Vagina (tissue), 2 donors: ENCODE measurements at places on chromosomes 5 and 9.

GRCh38 chr5:172858990-172859811, 25.1 kb downstream of the ERGIC1 start:
- no peak overlapping the region for H3K4me3 ChIP-seq
- peaks cover 85% of the 10 kb centered on the region for H3K4me1 ChIP-seq
- no peak for DNase-seq
- no peaks in the 10 kb centered on the region for H3K27me3 ChIP-seq

- peaks cover 17% of the 10 kb centered on the region for H3K4me1 ChIP-seq
- no peak for DNase-seq
- no peak overlapping the region for H3K4me3 ChIP-seq
- no peaks in the 10 kb centered on the region for H3K27me3 ChIP-seq
- no peak overlapping the region for H3K27ac ChIP-seq
- H3K36me3 ChIP-seq, result no peaks in the 10 kb centered on the region
Measured at GRCh38 chr9:121463026-121463807, 36.4 kb downstream of the GGTA1 start.

DNA sequence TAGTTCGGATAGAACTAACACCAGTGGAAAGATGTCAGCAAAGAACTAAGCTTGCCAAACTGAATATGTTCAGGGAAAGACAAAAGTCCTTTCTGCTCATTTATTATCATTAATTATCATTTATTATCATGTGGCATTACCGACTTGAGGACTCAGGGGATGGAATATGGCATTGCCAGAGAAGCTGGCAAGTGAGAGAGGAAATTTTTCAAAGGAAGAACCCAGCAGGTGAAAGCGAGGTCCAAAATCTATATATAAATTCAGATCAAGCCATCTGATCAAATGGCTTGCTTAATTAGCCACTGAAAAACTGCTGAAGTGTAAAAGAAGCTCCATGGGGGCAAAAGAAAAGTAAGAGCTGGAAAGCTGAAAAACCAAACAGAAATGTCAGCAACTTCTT, 1049.6 kb upstream of the SEMA6A start:
- no peaks in the 10 kb centered on the region for H3K4me1 ChIP-seq
- no peaks in the 10 kb centered on the region for H3K27me3 ChIP-seq
- no peak for DNase-seq
- no peaks in the 10 kb centered on the region for H3K36me3 ChIP-seq

GRCh38 chr9:76586390-76587314, 127.7 kb downstream of the GCNT1 start:
- no peaks in the 10 kb centered on the region for H3K27me3 ChIP-seq
- no peak overlapping the region for H3K27ac ChIP-seq
- H3K4me1 ChIP-seq, result no peaks in the 10 kb centered on the region
- no peak overlapping the region for H3K4me3 ChIP-seq
- DNase-seq, result peak; percentile 11

- DNase-seq, result no peak
- H3K4me1 ChIP-seq, result no peaks in the 10 kb centered on the region
- no peaks in the 10 kb centered on the region for H3K36me3 ChIP-seq
- no peak overlapping the region for H3K27ac ChIP-seq
Measured at GRCh38 chr5:167814828-167815227, 476.6 kb upstream of the WWC1 start.

DNA sequence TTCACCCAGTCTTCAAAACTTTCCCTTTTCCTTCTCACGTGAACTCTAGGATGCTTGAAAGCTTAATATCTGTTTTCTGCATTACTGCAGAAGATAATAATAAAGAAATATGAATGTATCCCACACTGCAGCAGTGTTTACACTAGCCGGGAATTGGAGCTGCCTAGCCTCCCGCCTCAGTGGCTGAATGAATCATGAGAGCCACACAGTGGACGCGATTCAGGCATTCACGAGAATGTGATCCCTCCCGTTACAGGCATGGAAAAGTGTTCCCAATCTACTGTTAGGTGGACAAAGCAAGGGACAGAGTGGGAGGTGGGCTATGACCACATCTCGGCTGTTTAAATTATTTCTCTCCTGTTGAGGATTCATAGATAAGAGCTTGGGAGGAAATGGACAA, 69.4 kb upstream of the CTSL start:
- no peaks in the 10 kb centered on the region for H3K36me3 ChIP-seq
- H3K4me3 ChIP-seq, result no peak overlapping the region
- H3K27ac ChIP-seq, result no peak overlapping the region
- peaks cover under 1% of the 10 kb centered on the region for H3K4me1 ChIP-seq

DNA sequence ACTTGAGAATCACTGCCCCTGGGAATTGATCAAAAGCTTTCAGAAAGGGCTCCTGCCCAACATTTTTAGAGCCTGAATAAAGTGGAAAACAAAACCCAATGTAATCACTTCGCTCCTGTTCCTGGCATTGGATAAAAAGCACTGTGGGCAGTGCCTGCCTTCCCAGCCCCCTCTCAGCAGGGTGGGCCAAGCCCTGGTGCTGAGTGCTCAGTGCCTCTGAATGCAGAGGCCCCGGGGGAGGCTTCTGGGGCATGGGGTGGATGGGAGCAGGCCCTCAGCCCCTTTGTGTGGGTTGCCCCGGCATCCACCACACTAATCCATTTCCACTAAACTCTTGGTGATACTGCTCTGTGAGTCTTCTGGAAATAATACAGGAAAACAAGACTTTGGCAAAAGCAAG, 55.6 kb downstream of the CFAP90 start:
- no peaks in the 10 kb centered on the region for H3K36me3 ChIP-seq
- H3K27me3 ChIP-seq, result no peaks in the 10 kb centered on the region
- no peak overlapping the region for H3K4me3 ChIP-seq
- H3K4me1 ChIP-seq, result no peaks in the 10 kb centered on the region
- H3K27ac ChIP-seq, result no peak overlapping the region

- H3K36me3 ChIP-seq, result no peaks in the 10 kb centered on the region
- H3K4me3 ChIP-seq, result no peak overlapping the region
- H3K4me1 ChIP-seq, result no peaks in the 10 kb centered on the region
- no peak for DNase-seq
Measured at GRCh38 chr5:65125591-65126541, 355.9 kb downstream of the ADAMTS6 start.

DNA sequence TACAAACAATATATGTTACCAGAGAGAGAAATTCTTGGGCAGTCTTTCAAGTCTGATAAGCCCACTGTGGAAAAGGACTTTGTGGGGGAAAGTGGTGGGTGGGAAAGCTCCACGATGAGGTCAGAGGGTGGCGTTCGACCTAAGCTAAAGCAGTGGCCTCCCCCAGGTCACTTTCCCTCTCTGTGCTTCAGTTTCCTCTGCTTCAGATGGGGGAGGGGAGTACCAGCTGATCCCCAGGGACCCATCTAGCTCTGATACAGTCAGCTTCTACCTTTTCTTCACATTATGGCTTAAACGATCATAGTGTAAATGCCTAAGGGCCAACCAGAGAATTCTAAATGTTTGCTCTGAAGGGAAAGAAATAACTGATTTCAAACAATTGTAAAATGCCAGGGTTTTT, 36.6 kb upstream of the ARSB start:
- H3K4me1 ChIP-seq, result no peaks in the 10 kb centered on the region
- H3K36me3 ChIP-seq, result no peaks in the 10 kb centered on the region
- no peak overlapping the region for H3K27ac ChIP-seq

- DNase-seq, result no peak
- no peaks in the 10 kb centered on the region for H3K36me3 ChIP-seq
Measured at GRCh38 chr9:93416530-93417235, 34.8 kb upstream of the FAM120A start.

DNA sequence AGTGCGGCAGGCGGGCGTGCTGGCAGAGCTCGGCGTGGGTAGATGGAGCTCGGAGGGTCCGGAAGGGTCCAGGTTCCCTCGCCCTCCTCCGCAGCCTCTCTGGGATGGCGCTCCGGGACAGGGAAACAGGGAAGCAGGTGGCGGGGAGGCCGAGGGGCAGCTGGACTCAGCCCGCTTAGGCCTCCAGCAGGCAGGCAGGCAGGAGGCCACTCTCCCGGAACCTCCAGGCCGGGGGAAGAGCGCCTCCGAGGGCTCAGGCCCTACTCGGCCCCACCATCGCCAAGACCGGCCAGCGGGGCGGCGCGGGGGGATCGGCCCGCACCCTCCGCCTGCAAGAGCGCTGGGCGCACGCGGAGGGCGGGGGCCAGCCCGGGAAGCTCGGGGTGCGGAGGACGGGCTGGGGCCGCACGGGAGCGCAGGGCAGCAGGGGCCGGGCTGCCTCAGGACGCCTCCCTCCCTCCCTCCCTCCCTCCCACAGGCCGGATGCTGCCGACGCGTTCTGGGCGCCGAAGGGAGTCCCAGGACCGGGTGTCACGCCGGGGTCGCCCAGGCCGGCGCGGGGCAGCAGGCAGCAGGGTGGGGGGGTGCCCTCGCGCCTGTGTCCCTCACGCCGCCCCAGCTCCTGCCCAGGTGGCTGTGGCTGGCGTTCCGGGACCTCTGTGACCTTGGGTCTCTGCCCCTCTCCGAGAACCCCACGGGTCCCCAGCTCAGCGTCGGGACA, 977 bp downstream of the MGAT4B start:
- H3K36me3 ChIP-seq, result peaks cover 8% of the 10 kb centered on the region
- peaks cover 56% of the 10 kb centered on the region for H3K4me1 ChIP-seq
- DNase-seq, result no peak
- H3K27me3 ChIP-seq, result no peaks in the 10 kb centered on the region
